ENCODE measurements at places on chromosomes 5 and 9.

DNA sequence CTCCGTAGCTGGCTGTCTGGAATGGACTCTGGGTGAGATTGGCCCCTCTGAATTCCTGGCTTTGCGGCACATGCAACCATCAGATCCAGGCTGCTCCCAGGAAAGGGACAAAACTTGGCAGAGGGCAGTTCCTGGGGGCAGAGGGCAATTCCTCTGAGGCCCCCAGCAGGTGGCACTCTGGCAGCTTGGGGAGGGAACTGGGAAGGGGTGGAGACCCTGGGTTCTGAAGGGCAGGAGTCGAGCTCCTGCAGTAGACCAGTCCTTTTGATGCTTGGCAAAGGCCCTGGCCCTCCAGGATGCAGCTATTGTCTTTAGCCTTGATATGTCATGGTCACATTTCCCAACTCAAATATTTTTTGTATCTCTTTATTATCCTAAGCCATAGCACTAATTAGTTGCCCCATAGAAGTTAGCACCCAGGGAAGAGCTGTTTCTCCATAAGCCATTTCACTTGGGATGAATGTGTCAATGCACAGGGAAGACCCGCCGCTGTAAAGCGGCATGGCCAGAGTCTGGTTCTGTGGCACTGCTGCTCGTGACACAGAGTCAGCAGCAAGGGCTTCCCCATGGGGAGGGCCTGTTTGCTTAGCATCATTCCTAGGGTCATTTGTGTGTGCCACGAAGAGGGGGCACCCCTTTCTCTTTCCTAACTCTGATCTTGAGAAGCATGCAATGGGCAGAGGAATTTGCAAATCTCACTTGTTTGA lies 51.2 kb upstream of the CDK20 start:
- DNase-seq, result no peak

GRCh38 chr5:169331292-169331852 lies 30.4 kb upstream of the SLIT3 start:
- DNase-seq, result no peak

- no peak for DNase-seq
Observed at GRCh38 chr5:123421773-123422172, 1.4 kb downstream of the CEP120 start.

GRCh38 chr5:149434162-149435014 lies 55.3 kb upstream of the IL17B start:
- peak; percentile 57 for DNase-seq

GRCh38 chr5:33833237-33833575 lies 58.6 kb downstream of the ADAMTS12 start:
- DNase-seq, result no peak

- DNase-seq, result peak; percentile 82
Observed at GRCh38 chr9:121637713-121638220, 13.7 kb upstream of the DAB2IP start.

- no peak for DNase-seq
Observed at GRCh38 chr9:4228606-4229005, 71.3 kb downstream of the GLIS3 start.

DNA sequence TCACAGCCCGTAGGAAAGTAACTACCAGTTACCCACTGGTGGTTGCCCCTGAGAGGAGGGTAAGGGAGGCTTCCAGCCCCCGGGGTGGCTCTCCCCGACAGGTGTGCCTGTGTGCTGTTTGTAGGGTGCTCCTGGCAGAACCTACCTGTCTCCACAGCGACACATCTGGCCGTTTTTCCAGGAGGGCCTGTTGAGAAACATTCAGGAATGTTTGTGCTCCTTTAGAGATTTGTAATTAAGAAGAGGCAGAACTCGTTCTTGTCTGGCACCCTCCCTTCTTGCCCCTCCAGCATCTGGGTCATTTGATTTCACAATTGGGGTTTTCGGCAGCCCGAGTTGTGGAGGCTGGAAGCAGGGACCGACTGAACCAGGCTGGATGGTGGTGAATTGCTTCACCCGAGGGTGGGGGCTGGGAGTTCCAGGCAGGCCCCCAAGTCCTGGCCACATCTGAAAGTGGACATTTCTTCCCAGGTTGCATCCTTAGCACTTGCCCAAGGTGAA lies 74.2 kb downstream of the WWC1 start:
- no peak for DNase-seq

DNA sequence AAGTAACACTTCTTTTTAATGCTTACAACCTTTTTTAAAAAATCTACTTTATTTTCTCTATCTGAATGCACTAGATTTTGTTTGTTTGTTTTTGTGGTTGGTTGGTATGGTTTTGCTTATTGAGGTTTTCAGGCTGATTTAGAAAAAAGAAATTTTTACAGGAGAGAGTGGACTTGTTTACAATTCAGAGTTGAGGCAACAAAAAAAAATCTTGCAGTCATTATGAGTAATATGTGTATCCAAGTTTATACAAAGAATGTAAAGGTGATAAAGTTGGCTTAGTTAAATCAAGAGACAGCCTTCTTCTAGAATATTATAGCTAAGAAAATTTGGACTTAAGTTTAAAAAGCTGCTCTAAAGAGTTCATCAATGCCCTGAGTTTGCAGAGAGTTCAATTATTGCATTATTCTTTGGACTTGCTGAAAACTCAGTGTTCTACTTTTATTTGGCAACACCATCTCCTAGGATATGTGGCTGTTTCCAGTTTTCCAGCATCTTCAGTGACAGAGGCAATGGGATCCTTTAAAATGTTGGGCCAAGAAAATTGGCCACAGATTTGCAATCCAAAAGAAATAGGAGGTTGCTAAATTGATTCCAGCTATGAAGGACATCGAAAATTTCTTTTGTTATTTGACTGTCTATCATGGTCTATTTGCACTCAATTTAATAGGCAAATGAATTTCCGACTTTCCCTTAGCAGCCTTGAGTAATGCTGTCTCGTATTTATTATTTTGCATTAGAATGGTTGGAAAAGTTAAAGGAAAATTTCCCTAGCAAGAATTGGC lies 10.7 kb downstream of the STK32A start:
- no peak for DNase-seq

DNA sequence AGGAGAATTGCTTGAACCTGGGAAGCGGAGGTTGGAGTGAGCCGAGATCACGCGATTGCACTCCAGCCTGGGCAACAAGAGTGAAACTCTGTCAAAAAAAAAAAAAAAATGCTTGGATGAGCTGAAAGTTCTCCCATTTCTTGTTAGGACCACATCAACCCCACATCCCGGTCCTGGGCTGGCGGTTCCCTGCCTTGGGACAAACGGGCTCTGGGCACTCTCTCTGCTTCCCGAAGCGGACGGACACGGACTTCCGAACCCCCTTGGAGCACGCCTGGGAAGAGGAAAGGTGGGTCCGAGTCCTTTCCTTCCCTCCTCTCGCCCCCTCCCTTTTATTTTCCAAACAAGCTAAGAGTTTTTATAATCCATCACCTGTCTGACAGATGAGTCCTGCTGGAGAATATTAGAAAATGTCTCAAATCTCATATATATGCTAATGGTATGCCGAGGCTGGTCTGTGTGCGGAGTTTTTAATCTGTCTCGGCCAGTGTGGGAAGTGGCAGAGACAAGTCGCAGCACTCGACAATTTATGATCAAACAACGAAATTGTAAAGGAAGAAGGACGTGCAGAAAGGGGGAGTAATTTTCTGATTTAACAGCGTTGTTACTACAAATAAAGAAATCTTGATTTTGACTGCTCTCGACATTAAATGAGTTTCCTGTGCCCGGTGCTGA lies 257.9 kb upstream of the IRX4 start:
- no peak for DNase-seq

GRCh38 chr5:140468188-140468587 lies 66.6 kb downstream of the ANKHD1 start:
- DNase-seq, result peak; percentile 41

- no peak for DNase-seq
Observed at GRCh38 chr9:100739208-100739607, 161.3 kb downstream of the CAVIN4 start.

- DNase-seq, result no peak
Observed at GRCh38 chr5:8953016-8953415, 592.9 kb downstream of the SEMA5A start.

DNA sequence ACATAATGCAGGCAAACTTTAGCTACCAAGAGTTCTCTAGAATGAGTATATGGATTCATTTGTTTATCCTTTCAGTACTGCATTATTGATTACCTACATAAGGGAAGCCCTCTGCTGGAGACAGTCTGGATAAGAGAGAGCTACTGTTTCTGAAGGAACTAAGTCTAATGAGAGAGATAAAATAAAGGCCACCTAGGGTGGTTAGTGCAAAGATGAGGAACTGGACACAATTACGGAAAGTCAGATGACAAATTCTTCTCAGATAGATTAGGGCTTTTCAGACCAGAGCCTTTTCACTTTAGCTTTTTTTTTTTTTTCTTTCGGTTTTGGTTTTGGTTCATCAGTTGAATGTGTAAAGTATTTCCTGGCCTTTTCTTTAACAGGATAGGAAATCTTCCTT lies 31.3 kb downstream of the ISOC1 start:
- DNase-seq, result no peak

DNA sequence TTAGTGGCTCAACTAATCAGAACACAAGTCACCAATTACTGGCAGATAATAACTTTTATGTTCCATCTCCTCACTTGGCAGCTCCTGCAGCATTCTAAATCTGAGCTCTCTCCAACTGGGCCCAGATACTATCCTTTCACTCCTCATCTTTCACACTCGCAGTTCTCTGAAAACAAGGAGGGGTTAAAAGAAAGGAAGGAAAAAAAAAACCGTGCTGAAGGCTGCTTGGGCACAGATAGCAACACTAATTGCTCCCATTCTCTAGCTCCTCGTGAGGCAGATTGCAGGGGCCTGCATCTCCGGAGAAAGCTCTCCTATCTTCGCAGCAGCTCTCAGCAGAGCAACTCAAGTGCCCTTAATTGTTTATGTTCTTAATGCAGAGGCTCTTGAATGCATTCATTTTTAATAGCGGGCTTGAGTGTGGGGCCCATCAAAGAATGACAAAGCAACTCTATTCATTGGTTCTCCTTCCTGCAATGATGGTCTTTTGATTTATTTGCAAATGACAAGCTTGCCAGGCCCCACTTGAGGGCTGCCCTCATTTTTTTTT lies 23.9 kb downstream of the TLE1 start:
- DNase-seq, result no peak

DNA sequence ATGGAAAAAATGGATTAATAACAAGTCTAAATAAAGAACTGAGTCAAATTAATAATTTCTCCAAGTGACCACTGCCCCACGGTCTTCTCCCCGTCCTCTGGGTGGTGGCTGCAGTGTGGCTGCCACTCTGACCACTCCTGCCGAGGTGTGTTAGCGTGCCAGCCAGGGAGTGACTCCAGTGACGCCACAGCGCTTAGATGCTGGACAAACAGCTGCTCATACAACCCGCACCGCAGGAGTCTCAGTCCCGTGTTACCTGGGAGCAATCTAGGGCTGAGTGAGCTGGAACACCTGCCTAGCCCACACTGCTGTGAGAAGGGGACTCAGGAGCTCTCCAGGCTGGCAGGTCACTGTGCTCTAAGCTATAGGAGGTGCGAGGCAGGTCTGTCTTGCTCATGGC lies 10.2 kb downstream of the MAPK9 start:
- DNase-seq, result no peak

DNA sequence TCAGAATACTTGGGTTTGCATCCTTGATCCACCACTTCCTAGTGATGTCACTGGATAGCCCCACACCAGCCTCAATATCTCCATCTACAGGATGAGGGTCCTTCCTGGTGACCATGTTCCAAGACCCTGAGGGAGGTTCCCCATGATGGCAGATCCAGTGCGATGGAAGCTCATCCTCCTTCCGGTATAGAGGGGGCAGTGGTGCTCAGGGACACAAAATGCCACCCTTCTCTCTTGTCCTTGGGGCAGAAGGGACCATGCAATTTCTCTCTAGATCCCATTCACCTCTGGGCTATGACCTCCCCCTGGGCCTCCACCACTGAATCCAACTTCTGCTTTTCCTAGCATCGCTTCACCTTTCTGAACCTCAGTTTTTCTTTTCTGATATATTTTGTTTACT lies 5.4 kb upstream of the SLC25A51 start:
- DNase-seq, result no peak

GRCh38 chr5:176832162-176832561 lies 21.8 kb downstream of the UNC5A start:
- DNase-seq, result no peak

GRCh38 chr9:134063088-134063570 lies 4.7 kb downstream of the BRD3 start:
- no peak for DNase-seq

GRCh38 chr5:140481758-140482157 lies 65.7 kb upstream of the EIF4EBP3 start:
- no peak for DNase-seq

GRCh38 chr9:95741631-95742030 lies 133.9 kb upstream of the ERCC6L2 start:
- no peak for DNase-seq

- DNase-seq, result no peak
Observed at GRCh38 chr5:1665231-1665630, 134.4 kb downstream of the MRPL36 start.

GRCh38 chr9:94096819-94097577 lies 12.7 kb downstream of the PTPDC1 start:
- DNase-seq, result no peak

DNA sequence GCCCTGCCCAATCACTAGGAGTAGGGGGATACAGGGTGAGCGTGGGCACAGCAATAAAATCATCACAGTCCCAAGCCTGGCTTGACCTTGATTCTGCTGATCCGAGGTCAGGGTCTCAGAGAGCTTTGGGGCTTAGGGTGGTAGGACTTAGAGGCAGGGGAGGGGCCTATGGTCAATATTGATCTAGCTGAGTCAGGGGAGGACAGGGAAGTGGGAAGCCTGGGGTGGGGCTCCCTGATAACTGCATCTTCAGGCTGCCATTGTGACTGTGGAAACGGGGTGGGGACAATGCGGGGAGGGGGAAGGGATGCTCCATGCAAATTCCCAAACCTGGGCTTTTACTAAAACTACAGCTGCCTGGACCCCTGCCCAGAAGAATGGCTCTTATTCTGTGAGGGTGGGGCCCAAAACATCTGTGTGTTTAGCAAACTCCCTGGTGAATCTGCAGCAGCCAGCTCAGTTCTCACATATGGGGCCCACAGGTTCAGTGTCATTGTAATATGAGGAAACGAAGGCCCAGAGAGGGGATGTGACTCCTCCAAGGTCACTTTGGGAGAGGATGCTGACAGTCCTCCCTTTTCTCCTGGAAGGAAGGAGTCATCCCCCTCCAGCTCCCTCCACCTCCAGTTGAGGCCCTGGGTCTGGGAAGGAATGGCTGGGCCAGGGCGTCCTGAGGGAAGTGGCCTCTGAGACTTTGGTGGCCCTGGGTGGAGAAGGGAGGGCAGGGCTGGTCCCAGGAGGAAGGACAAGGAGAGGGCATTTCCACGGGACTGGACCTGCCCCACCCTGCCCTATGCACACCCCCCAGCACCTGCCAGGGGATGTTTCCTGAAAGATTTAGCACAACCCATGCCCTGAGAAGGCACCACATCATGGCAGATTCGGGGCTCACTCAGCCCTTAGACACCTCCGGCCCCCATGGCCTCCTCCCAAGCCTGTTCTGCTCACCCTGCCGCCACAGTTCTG lies 26.4 kb downstream of the SLC6A7 start:
- no peak for DNase-seq

GRCh38 chr5:74099538-74100267 lies 473.7 kb downstream of the ARHGEF28 start:
- DNase-seq, result no peak

- no peak for DNase-seq
Observed at GRCh38 chr5:42832060-42832459, 20.4 kb upstream of the SELENOP start.

- no peak for DNase-seq
Observed at GRCh38 chr5:106976363-106976762, 694.4 kb downstream of the EFNA5 start.

GRCh38 chr5:90344689-90345088 lies 64.9 kb downstream of the CETN3 start:
- DNase-seq, result no peak
